ENCODE measurements at places on chromosomes 16 and 17.

GRCh38 chr16:78630102-78630501 lies 530.6 kb downstream of the WWOX start:
- DNase-seq = no peak

DNA sequence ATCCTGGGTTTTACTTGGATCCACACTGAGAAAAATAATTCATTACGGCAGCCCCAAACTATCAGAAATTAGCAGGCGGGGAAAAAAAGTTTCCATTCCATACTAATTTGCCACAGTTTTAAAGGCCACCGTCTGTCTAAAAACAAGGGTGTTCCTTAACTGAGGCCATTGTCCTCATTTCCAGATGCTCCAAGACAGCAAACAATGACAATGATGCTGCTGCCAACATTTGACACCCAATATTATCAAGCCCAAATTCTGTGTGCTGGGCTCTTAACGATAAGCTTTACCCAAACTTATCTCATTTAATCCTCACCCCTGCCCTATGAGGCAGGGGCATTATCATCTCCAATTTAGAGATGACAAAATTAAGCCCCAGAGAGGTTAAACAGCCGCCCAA lies 26.3 kb downstream of the CUEDC1 start:
- no peak for DNase-seq

- no peak for DNase-seq
Measured at GRCh38 chr16:11264155-11264832, 4.8 kb downstream of the TNP2 start.

- no peak for DNase-seq
Measured at GRCh38 chr17:60618854-60619526, 19.0 kb downstream of the PPM1D start.

DNA sequence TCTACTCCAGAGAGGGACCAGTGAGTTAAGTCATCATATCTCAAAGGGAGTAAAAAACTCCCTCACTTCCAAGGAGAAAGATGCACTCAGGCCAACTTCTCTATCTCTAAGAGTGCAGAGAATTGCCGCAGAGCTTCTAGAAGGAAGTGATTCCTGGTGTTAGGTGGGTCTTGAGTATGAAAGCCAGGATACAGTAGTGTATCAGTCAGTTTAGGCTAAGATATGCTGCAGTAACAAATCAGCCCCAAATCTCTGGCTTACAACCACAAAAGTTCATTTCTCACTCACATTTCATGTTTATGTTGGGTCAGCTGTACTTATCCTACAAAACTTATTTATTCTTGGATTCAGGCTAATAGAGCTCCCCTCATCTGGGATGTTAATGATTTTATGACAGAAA lies 106.3 kb downstream of the HS3ST4 start:
- no peak for DNase-seq

- no peak for DNase-seq
Measured at GRCh38 chr17:65794572-65794971, 233.1 kb upstream of the AXIN2 start.

DNA sequence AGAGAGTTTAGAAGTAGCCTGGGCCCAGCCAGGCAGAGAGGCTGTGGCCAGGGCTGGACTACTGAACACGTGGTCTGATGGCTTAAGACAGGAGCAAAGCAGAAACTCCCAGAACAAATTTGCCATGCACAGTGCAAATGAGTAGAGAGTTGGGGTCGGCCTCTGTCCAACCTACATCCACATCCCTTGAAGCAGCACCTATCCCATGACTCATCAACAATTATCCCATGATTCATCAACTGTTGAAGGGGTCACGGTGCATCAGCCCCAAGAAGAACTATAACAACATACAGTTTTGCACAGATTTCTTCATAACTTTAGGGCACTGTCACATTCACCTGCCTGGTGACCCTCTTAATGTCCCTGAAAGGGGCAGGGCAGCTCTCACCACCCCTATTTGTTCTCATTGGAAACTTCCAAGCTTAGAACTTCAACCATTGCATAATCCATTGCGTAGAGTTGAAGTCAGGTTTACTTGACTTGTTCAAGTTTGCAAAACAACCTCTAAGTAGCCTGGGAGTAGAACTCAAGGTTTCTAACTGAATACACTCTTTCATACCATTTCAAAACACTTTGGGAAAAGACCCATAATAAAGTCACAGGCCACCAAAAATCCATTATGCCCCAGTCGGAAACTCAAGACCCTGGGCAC lies 235.2 kb upstream of the CDH5 start:
- no peak for DNase-seq

GRCh38 chr16:2331199-2331930 lies 9.2 kb downstream of the ABCA3 start:
- DNase-seq = no peak

GRCh38 chr16:49987381-49987780 lies 37.6 kb upstream of the CNEP1R1 start:
- no peak for DNase-seq

DNA sequence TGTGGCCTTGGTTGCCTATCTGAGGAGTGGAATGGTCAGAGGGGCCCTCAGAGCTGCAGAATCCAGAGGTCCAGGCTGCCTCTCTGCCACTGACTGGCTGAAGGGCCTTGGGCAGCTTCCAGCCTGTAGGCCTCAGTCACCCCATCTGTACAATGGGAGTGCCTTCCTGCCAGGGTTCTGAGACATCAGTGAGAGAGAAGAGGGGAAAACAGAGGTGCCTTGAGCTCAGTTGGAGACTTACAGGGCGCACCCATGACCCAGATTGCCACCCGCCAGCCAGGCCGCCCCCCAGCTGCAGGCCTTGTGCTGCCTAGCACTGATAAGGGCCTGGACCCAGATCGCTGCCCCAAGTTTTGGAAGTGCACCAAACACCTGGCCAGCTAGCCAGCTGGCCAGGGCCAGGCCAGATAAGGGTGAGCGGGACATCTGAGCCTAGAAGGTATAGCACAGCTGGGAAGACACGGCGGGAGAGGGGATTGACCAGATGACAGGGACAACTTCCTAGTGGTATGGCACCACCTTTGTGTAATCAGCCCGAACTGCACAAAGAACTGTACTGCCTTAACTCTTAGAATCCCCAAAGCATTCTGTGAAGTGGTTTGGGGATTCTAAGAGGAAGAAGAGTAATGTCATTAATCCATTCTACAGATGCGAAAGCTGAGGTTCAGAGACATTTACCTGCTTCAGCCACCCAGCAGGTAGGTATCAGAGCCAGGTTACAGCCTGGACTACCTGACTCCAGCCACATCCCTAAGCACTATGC lies 1.4 kb downstream of the SLC4A1 start:
- no peak for DNase-seq

- no peak for DNase-seq
Measured at GRCh38 chr16:2719328-2720063, 528 bp downstream of the PRSS27 start.

GRCh38 chr16:57621521-57622271 lies 6.7 kb upstream of the ADGRG1 start:
- DNase-seq = no peak

- no peak for DNase-seq
Measured at GRCh38 chr16:83682116-83682867, 125.5 kb upstream of the HSBP1 start.

DNA sequence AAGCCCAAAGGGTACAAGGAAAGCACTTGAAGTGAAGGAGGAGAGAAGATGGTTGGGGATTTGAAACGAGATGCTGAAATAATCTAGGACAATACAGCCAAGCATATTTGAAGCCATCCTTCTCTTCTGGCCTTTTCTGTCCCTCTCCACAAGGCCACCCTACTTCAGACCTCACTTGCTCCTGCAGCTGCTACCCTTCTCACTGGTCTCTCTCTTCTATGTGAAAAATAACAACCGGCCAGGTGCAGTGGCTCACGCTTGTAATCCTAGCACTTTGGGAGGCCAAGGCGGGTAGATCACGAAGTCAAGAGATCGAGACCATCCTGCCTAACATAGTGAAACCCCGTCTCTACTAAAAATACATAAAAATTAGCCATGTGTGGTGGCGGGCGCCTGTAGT lies 33.2 kb upstream of the HAPSTR1 start:
- DNase-seq = no peak

- DNase-seq = peak; percentile 21
Measured at GRCh38 chr17:64736804-64737492, 74.8 kb upstream of the SMURF2 start.

GRCh38 chr16:20380782-20381181 lies 23.8 kb downstream of the PDILT start:
- DNase-seq = no peak

- no peak for DNase-seq
Measured at GRCh38 chr16:71504901-71505300, 15.8 kb upstream of the ZNF19 start.

DNA sequence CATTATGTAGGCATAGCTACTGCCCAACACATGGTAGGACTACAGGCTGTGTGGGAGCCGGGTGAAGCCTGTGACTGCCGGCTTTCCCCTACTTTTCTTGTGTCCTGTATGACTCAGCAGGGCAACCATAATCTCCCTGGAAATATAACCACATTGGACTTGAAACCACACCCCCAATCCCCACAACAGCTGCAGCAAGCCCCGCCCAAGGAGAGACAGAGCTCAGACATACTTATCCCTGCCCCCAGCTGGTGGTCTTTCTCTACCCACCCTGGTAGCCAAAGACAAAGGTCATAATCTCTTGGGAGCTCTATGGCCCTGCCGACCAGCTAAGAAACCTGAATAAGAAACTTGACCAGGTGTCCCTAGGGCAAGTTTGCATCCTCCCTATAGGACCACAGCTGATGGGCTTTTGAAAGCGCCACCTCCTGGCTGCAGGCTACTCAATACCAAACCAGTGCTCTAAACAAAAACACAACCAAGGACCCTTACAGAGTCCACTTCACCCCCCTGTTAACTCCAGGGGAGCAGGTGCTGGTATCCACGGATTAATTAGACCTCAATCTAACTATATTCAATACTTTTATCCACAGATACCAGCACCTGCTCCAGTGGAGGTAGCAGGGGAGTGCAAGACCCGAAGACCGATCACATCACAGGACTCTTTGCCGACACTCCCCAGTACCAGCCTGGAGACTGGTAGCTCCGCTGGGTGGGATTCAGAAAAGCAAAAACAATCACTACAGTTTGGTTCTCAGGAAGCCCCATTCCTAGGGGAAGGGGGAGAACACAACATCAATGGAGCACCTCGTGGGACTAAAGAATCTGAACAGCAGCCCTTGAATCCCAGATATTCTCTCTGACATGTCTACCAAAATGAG lies 91.2 kb downstream of the IRX5 start:
- no peak for DNase-seq

GRCh38 chr17:4908711-4909496 lies 6.0 kb upstream of the CHRNE start:
- peak; percentile 85 for DNase-seq

DNA sequence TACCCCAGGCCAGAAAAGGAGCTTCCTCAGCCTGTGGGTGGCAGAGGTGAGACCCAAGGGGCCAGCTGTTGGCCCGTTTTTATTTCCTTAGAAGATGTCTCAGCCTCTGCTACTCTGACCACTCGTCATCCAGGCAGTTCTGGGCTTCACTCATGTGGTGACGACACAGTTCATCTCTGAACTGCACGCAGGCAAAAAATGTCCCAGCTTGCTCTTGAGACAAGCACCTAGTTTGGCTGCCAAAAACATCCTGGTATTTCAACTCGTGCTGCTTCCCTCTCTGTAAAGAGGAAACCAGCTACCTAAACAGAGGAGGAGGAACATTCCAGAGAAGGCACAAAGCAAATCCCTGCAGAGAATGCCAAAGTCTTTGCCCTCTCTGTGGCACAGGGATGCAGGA lies 125.7 kb downstream of the XYLT1 start:
- DNase-seq = peak; percentile 39

DNA sequence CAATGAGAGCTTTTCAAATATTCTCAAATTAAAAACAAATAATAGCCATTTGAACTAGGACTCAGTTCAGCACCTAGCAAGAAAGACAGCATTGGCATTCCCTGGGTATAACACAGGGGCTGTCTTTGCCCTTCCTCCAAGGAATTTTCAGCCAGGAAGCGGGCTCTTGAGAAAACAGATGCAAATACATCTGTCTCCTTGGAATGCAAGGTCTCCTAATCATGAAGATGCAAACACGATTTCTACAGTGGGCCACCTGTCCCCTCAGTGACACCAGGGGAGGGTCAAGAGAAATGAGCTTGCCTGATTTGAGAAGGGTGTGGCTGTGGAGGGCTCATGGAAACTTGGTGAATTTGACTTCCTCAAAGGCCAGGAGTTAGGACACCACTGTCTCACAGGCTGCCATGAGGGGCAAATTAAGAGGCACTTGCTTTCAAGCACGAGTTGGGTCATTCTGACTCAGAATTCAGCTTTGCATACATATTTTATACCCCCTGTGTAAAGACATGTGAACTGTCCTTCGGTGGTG lies 24.5 kb upstream of the SUPT4H1 start:
- DNase-seq = no peak

- no peak for DNase-seq
Measured at GRCh38 chr16:73265124-73265837, 217.4 kb upstream of the ZFHX3 start.

DNA sequence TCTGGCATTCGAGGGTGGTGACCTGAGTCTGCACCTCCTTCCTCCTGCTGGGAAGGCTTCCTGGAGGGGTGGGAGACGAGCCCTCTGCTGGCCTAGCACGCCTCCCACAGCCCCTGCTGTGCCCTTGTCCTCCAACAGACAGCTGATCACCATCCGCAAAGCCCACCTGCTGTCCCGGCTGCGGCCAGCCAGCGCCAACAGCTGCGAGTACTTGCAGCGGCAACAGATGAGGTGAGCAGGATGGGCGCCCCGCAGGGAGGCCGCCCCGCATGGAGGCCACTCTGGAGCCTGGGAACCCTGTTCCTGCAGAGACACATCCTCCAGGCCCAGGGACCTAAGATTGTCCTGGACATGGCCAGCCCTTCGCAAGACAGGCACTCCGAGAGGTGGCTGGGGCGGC lies 21.6 kb downstream of the UBALD1 start:
- DNase-seq = no peak

DNA sequence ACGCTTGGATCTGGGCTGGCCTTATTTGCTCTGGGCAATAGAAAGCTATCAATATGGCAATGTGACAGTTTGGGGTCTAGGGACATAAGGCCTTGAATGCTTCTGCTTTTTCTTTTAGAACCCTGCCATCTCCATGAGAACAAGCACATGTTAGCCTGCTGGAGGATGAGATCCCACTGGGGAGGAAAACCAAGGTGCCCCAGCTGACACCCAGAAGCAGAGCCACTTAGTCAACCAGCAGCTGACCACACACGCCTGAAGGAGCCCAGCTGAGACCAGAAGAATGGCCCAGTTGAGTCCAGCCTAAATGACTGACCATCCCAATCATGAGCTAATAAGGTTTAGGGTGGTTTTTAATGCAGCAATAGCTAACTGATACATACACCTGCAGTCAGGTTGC lies 171.2 kb downstream of the AHSP start:
- no peak for DNase-seq

- no peak for DNase-seq
Measured at GRCh38 chr16:543301-544164, 16.0 kb downstream of the CAPN15 start.

Data from AG04450 (cell line).